Adrenal gland (tissue), 19 donors: ENCODE measurements at places on chromosomes 12 and 14.

DNA sequence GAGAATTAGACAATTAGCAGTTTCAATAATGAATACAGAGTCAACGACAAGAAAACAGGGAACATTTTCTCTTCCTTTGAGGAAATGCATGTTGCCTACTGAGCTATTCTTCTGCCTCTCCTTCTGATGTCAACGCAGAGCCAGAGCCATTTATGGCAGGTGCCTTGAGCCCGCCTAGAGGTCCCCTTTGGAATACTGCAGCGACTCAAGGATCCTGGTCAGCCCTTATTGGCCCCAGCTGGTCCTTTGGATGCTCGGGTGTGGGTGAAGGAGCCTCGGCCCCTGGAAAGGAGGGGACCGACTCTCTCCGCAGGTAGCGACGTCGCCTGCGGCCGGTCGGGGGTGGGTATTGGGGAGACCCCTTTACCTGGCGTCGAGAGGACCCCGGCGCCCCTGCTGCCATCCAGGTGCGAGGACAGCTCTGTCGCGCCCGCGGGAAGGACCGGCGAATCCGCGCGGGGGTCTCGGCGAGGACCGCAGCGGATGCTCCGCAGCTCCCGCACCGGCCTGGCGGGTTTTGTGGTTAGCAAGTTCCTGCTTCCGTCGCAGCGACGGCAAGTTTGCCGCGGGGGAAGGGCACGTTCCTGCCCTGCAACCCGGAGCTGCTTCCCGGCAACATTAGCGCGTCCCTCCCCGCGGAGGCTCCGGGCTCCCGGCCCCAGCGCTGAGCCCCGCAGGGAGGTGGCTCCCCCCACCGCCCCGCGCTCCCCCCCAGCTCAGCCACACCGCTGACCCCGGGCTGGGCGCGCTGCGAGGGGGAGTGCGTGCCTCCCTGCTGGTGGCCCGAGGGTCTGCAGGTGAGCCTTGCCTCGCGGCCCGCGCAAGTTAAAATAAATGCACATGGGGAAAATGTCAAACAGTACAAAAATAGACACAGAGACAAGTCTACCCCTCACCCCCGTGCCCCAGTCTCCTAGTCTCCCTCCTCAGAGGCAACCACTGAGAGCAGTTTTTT lies at the start of gene MANSC1:
TSS of gene MANSC1 (minus strand) at position 532 of the 955 bp plus-strand sequence. CDS start 6,928 bp downstream, outside the sequence.
- peak; percentile 81 for DNase-seq

GRCh38 chr12:27332714-27333402 lies at the start of gene BMAL2:
BMAL2 (plus strand) TSS chr12:27332836; CDS start chr12:27333073, 237 bp downstream.
- peak; percentile 24 for DNase-seq

GRCh38 chr12:3205742-3206519 lies 128.8 kb downstream of the TSPAN9 start:
- no peak for DNase-seq

GRCh38 chr12:49813131-49813530 lies 15.1 kb downstream of the NCKAP5L start:
- no peak for DNase-seq

DNA sequence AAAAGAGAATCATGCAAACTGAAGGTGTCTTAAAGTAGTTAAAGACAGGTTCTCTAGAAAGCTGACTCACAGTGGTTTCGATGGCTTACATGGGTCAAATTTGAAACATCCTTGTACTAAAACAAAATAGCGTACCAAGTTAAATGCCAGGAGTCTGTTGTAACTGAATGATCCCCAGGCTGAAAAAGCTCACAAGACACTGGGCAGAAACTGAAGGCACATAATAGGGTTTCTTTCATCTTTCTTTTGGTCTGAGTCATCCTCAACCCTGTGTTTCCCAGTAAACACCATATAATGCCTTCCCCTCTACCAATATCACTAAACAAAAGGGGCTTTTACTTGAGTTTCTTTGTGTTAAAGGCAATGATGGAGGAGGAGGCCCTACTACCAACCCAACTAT lies 12.8 kb downstream of the ZFYVE1 start:
- no peak for DNase-seq

GRCh38 chr12:14957551-14958168 lies 3.7 kb downstream of the ARHGDIB start:
- no peak for DNase-seq

GRCh38 chr12:81472934-81473333 lies 286.2 kb downstream of the PPFIA2 start:
- DNase-seq = no peak
